ENCODE measurements at places on chromosomes 5 and 9.

GRCh38 chr5:155276231-155276630 lies 262.7 kb downstream of the KIF4B start:
- no peak for DNase-seq

- DNase-seq, result no peak
Measured at GRCh38 chr5:143229426-143229895, 174.0 kb downstream of the NR3C1 start.

- DNase-seq, result no peak
Measured at GRCh38 chr9:6716766-6717165, 41.0 kb upstream of the KDM4C start.

DNA sequence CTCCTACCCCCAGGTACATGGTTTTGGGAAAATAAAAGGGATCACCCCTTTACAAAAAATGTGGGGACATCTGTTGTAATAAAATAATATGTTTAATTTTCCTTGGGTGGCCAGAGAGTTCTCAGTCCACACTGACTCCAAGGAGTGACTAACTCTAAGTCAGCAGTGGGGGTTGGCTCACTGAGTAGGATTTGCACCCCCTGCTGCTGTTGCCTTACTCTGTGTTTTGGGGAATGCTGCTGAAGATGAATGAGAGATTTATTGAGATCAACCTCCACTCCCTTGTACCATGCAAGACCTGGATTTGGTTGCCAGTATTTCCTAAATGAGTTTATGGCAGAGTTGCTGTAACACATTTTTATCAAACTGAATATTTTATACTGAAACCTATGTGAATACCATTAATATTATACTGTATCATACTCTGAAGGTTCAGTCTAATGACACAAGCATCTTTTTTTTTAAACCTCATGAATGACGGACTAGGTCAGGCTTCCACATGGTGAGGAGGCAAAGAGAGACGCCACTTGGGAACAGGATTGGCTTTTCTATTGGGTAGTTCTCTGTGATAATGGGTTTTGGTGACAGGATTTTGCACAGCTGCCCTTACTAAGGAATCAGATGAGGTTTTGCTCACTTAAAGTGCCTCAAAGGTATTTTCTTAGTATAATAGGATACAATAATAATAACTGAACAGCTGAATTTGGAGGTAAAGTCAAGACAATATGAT lies 121.3 kb upstream of the OSMR start:
- DNase-seq, result no peak

DNA sequence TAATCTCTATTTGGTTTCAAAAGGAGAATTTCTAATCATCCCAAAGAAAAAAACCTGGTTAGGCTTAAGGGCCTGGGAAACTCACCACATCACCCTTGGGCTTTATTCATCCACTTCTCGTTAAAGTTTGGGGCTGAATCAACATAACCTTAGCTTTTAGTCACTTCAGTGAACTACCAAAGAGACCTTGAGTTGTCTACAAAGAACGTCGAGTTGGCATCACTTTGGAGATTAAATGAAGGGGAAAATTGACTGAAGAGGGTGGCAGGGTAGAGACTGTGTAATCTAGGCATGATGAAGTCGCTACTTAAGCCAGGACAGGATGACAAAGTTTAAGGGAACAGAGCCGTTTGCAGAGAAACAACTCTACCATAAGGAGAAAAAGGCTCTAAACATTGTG lies 341.4 kb downstream of the RAB3C start:
- no peak for DNase-seq

- no peak for DNase-seq
Measured at GRCh38 chr9:137975936-137976565, 98.5 kb downstream of the CACNA1B start.

DNA sequence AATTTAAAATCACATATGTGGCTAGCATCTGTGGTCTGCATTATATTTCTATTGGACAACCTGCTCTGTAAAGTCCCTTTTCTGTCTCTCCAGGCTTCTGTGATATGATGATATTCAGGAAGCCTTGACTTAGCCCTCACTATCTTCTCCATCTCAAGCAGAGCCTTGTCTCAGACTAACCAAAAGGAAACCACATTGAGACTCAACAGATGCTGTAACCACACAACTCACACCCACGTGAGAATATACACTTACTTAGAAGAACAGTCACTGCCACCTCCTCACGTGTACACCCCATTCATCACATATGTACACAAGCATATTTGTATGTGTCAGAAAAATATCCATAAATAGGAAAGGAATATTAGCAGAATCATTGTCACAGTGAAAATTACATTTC lies 33.6 kb downstream of the HTR4 start:
- DNase-seq, result no peak

DNA sequence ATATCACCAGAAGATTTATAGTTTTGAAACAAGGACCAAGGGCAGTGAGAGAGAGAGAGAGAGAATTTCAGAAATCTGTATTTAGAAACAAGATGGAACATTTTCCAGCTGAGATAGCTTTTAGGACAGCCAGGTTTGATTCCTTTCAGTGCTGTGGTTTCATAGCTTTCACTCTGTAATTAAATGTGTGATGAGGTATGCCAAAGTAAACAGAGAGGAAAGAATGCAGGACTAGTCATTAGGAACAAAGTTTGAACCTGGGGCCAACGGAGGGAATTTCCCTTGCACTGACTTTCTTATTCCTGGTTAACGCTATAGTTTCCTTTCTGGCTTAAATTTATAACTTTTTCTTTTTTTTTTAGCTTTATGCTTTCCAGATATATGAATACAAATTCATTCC lies 10.0 kb upstream of the CCL28 start:
- no peak for DNase-seq

DNA sequence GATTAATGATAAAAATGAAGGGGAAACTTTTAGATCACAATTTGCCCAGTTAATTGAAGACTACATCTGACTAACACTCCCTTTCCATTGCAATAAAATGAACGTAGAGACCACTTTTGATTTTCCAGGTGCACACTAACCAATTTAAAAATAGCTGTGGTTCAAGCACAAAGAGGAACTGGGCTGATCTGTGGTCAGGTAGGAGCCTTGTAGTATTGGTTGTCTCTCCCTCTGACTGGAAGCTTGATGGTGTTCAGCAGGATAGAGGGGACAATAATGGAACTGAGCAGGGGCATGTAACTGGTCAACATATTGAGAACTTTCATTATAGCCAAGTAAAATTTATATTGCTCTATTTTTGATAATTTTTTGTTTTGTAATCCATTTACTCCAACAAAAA lies 886.8 kb upstream of the SEMA6A start:
- no peak for DNase-seq

DNA sequence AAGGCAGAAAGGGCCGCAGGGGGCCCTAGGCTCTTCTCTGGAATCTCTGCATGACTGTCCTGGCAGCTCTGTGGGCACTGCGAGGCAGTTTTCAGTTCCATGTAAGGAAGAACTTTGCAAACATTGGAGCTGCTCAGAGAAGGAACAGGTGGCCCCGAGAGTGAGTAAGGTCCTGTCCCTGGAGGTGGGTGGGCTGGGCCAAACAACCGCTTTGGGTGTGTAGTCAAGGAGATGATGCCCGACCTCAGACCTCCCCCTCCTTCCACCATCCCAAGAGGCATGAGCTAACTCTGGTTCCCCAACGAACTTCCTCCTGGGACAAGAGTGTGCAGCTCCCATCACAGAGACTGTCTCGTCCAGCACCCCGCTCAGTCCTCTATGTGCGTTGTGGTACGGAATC lies 20.5 kb downstream of the CSF1R start:
- no peak for DNase-seq

DNA sequence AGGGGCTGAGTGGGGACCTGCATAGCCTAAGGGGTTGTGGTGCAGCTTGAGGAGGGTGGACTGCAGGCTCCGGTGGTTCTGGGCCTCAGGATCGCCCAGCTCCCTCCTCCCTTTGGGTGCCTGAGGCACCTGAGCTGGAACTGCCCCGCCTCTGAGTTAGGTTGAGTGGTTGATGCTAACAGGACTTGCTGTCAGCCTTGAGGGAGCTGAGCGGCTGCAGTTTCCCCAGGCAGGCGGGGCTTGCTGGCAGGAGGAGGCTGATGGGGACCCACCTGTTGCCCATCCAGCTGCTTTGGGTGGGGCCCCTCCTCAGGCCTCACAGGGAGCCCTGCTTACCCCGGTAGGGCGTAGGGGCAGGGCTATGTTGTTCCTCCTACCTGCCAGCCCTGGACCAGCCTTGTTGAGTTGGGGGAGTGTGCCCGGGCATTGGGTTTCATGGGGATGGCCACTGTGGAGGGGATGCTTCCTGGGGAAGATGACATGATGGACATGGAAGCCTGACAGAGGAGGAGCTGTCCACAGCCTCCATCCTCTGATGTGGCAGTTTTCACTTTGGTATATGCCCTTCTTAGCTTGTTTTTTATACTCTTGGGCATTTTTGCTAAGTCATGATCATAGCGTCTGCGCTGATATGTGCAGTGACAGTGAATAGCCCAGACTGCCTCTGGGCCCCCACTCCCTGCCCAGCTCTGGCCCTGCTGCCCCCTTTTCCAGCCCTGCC lies 14.3 kb downstream of the WNK2 start:
- DNase-seq, result no peak

DNA sequence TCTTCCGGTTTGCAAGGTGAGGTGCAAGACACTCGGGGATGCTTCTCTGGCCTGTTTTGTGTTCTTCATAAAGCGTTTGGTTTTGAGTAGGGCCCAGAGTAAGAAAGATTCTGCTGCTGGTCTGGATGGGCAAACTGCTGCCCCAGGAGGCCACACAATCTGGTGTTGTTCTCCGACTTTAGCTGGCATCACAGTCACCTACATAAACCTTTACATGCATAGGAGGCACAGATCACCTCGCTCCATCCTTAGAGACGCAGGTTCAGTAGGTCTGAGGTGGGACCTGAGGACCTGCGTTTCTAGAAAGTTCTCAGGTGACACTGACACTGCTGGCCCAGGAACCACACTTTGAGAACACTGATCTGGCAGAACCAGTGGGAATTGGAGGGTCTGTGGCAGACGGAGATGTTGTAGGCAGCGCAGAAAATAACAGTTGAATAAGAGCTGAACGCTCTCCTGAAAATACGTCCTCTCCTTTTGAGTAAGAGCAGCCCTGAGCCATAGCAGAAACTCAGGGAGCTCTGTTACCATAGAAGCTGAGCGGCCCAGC lies 3.9 kb upstream of the SLC6A3 start:
- no peak for DNase-seq

GRCh38 chr5:140360681-140361479 lies 886 bp downstream of the SLC4A9 start:
- no peak for DNase-seq

GRCh38 chr5:1792842-1793266 lies 6.8 kb downstream of the MRPL36 start:
- DNase-seq, result peak; percentile 68

DNA sequence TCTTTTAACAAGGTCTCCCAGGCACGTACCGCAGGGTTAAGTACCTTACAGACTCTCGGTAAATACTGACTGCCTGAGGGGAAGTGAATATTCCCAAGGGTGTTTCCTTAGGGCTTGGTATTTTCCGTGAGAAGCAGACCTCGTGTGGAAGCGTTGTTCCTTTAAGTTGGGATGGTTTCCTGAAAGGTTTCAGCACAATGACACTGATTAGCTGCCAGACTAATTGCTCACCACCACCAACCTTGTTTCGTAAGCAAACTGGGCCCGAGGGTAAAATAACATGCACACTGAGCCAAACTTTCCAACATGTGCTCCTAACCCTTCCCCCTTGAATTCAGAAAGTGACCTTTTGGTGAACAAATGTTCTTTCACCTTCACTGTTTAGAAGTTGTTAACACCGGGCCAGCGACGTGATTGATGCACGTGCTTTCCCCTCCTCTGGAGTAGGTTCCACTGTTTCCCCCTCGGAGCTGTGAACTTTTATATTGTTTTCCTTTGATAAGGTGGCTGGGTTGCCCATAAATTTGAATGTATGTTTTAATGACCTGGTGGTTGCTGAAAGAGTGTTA lies 128.1 kb upstream of the RPS23 start:
- DNase-seq, result no peak

- no peak for DNase-seq
Measured at GRCh38 chr5:172901012-172901780, 58.0 kb upstream of the RPL26L1 start.

- no peak for DNase-seq
Measured at GRCh38 chr9:77956555-77956954, 75.1 kb downstream of the GNAQ start.

GRCh38 chr5:56677690-56678305 lies 137.6 kb upstream of the MAP3K1 start:
- DNase-seq, result no peak

- DNase-seq, result no peak
Measured at GRCh38 chr5:149865746-149866145, 78.8 kb downstream of the PDE6A start.

DNA sequence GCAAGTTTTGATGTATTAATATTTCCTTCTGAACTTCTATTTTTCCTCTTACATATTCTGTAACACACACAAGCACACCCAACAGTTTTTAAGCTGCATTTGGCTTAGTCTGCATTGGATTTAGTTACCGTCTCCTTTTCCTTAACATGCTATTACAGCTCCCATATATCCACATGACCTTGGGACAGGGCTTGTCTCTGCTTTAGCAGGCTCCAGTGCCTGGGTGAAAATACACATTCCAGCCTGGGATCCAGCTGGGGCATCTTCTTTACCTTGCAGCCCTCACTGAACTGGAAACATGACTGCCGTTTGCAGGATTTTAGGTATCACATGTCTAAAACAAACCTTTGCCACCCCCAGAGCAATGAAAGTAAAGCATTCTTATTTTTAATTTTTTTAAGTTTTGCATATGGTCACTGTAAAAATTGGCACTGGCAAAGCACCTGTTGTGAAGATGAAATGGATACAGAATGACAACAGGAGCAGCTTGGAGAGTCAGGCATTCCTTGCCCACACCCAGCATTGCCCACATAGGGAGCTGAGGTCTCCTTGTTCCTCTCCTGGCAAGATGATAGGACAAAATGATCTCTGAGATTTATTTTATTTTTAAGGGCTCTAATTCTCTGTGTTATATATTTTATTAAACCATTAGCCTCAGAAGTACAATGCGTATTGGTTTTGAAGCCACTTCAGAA lies 4.0 kb downstream of the GADD45G start:
- no peak for DNase-seq
